Stimulated activated naive CD8-positive, alpha-beta T cell treated with anti-CD3 and anti-CD28 coated beads, Interleukin-15, Interleukin-2, amounts not matched to agents 100 U/mL and 50 U/mL, for 24 hours (primary cell): ENCODE measurements at places on chromosomes 12 and 14.

DNA sequence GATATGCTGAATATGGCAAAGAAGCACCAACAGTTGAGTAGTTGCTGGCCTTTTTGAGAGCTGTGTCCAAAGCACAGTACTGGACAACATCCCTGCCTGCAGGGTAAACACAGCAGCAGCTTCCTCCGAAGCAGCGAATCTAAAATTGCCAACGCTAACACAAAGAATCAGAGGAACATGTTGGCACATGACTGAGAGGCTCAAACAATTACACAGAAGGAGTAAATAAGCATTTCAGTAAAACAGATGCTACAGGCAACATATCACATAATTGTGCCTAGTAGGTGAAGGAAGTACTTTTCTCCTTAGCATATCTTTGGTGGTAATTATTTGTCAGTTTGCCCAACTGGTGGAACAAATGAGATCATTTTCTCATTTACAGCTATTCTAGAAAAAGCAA is 52.1 kb downstream of the KICS2 start:
- DNase-seq = no peak

- DNase-seq = no peak
Measured at GRCh38 chr14:60171690-60172089, 6.5 kb upstream of the DHRS7 start.

DNA sequence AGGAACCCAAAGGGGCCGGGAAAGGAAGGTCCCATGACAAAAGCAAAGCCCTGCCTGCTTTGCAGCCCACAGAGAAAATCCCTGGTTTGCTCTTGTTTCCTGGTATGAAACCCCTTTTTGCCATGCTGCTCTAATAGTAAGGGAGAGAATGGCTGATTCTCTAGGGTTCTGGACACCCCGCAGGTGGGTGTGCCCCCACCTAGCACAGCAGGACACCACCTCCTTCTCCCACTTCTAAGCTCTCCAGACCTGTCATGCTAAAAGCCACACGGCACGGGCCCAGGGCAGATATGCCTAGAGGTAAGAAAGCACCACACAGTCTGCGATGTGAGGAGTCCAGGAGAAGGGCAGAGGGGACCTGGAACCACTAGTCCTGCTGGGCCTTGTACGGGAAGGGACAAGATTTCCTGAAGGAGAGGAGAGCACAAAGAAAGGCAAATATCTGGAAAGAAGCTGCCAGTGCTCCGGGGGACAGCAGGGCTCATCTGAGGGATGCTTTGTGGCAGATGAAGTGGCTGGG is 113.3 kb downstream of the BCL11B start:
- DNase-seq = no peak

- DNase-seq = peak; percentile 51
Measured at GRCh38 chr14:97120611-97121031, 323.4 kb downstream of the VRK1 start.

DNA sequence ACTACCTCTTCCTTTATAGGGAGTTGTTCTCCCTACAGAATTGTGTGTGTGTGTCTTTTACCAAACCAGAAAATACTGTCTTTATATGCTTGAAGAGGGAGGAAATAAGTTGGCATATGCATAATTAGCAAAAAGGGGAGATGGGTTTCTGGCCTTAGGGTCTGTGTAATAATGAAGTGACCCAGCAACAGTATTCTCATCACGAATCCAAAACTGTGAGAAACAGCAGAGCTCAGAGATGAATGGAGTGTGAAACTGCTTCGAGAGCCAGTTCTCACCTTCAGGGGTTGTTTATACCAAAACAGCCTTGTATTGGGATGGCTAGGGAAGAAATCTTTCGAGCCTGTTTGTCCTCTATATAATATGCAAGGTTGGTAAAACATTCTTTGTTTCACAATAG is 227.5 kb downstream of the MON2 start:
- no peak for DNase-seq

GRCh38 chr12:2891240-2892053 is 756 bp downstream of the TULP3 start:
- peak; percentile 50 for DNase-seq

DNA sequence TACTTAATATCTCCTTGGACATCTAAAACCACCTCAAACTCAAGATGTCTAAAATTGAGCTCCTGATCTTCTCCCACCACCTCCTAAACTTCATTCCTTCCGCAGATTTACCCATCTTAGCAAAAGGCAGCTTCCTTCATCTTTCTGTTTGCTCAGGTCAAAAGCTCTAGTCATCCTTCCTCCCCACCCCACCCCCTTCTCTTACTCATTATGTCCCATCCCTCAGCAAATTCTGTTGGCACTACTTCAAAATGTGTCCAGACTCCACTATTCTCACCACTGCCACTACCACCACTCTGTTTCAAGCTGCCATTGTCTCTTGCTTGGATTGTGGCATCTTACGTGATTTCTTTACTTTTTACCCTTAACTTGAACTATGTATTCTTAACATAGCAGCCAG is 59.2 kb upstream of the ZDHHC17 start:
- DNase-seq = no peak

DNA sequence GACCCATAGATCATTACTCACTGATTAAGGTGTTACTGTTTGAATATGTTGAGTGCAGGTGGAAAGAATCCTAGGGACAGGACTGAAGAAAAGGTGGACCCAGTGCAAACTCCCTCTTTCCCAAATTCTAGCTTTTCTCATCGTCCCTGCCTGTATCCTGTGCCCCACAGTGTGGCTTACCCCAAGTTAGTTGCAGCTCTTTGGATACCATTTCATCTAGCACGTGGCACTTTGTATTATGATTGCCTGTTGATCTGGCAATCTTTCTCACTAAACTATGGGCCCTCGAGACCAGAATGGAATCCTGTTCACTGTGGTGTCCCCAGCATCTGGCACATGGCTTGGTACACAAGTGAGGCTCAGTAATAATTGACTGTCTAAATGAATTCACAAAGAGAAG is 66.5 kb downstream of the ELK3 start:
- no peak for DNase-seq

DNA sequence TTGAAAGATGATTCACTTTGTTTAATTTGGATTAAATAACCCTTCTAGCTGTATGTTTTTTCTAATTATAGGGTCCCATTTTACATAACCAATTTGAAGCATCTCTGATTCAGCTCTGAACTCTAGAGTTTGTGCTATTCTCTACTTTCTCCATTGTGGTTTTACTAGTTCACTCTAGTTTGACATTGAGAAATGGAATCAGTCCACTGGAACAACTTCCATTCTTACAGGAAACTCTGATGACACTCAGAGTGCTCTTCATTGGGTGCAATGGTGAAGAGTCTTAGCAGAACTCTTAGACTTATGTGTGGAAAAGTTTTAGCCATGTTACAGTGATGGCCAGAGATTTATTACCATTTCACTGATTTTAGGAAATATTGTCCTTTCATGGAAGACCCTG is 140.7 kb downstream of the DYRK2 start:
- DNase-seq = no peak

GRCh38 chr12:113063396-113064350 is 7.1 kb downstream of the DTX1 start:
- DNase-seq = no peak

DNA sequence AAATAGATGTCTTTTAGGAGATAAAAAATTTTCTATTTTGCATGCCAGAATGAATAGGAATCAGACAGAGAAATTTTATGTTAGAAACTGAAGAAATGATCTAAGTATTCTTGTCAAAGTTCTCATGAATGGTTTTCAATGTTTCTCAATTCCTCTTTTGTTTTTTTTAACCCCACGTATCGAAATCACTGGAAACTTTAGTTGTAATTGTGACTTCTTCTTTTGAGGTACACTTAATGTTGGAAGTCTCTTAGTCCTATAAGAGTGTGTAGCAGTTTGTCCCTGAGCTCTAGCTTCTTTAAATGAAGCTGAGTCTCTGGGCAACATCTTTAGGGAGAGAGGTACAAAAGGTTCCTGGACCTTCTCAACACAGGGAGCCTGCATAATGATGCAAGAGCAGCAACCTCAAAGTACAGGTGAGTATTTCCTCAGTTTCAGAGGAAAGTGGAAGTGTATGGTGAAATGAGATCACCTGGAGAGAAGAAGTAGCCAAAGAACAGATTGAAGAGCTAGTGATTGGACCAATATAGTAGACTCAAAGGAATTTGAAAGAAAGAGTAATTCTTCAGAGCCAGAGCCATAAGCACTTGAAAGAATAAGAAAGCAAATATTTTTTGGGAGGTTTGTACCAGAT is at the start of gene CLEC6A:
Gene CLEC6A (plus strand): TSS at position 236 of the 634 bp plus-strand sequence. CDS start 150 bp downstream, at position 386.
- no peak for DNase-seq
